ENCODE measurements at places on chromosomes 6 and 20.

- no peak for DNase-seq
Observed at GRCh38 chr20:13857304-13857703, 72.5 kb downstream of the NDUFAF5 start.

- no peak for DNase-seq
Observed at GRCh38 chr6:125791151-125791819, 525 bp downstream of the NCOA7 start.

- DNase-seq: no peak
Observed at GRCh38 chr6:32982702-32983492, 14.5 kb downstream of the BRD2 start.

- DNase-seq: no peak
Observed at GRCh38 chr20:17663040-17663399, 19.0 kb downstream of the RRBP1 start.

GRCh38 chr6:47202644-47203205 lies 107.0 kb downstream of the TNFRSF21 start:
- DNase-seq: no peak

DNA sequence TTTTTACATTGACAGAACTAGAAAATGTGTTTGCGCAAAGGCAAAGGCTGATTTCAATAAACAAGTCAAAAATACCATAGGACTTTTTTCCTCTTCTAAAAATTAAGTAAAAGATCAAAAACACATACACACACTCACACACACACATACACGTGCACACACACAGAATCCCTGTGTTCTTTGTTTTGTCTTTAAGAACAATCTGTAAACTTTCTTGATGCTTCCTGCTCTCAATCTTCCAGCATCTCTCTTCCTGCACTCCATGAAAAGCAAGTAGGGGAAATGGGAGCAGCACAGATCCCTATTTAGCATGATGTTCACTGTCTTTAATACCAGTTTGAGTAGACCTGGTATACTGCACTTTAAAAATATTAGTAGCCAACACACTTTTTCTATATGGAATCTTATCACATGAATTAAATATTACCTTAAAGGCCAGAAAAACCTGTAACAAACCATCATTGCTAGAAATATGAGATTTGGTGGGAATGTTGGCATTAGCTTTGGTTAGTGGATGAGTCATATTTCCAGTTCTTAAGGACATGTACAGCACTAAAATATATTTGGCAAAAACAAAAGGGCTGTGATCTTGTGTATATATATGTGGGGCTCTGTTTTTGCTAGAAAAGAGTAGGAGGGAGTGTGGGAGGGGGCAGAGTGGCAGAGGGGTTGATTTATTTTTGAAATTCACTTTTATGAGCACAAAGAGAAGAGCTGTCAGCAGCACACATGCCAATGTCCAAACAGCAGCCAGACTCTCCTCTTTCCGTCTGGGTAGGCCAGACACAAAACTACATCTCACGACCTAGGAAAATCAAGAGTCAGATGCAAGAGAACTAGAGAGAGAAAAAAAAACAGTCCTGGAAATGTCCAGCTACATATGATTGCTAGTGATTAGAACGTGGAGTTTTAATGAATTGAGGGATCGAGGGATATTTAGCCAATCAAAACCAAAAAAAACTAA lies 4.6 kb downstream of the PTPRK start:
- no peak for DNase-seq

DNA sequence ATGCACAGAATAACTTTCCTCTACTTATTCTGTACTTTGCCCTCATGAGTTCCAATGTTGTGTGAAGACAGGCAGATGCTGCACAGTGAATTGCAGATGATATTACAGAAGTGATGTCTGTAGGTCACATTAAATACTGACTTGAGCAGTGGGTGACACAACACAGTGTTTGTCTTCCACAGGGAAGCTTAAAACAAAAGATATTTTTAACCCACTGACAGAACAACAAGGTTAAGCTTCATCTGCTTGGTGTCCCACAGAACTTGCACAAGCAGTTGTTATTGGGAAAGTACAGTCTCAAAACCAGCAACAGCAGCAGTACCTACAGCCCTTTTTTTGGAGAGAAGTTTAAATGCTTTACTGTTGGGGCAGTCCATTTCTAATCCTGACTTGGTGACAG lies 10.5 kb downstream of the SUMO4 start:
- DNase-seq: no peak

- no peak for DNase-seq
Observed at GRCh38 chr6:27321901-27322300, 9.8 kb upstream of the POM121L2 start.

DNA sequence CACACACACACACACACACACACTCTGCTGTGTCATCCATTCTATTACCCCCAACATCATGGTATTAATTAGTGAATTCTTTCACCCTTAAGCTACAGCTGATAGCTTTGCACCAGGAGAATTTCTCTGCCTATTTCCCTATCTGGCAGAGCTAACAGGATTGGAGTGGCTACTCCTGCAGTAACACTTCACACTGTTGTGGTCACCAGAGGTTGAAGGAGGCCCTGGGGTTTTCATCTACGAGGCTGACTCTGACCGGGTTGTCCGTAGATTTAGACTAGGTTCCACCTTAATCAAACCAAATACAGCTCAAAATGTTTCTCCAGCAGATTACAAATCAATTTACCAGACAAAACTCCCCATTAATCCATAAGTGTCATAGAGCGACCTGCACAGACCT lies 69.2 kb upstream of the RIPOR2 start:
- no peak for DNase-seq

DNA sequence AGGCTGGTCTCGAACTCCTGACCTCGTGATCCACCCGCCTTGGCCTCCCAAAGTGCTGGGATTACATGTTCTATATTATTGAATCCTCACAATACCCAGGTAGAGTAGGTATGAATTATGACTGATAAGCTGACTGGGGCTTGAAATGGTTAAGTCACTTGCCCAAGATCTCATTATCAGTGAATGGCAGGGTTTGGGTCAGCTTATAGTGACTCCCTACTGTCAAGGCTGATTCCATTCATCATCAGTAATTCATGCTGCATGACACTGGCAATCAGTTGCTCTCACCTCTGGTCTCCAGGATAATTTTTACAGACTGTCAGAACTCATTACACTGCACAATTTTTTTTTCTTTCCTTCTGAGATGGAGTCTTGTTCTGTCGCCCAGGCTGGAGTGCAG lies 127.6 kb downstream of the KIF13A start:
- DNase-seq: no peak

DNA sequence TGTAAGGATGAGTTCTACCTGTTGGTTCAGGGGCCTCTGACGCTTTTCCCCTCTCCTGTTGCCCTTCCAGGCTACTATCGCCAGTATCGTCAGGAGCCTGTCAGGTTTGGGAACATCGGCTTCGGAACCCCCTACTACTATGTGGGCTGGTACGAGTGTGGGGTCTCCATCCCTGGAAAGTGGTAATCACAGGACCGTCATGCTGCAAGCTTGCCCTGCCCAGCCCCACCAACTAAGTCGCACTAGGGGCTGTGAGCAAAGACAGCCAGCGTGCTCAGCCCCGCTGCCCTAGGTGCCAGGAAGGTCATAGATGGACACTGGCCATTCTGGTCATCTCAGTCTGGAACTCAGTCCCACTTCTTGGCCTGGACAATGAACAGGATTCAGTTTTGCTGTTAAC lies 102.1 kb downstream of the FNDC1 start:
- no peak for DNase-seq

DNA sequence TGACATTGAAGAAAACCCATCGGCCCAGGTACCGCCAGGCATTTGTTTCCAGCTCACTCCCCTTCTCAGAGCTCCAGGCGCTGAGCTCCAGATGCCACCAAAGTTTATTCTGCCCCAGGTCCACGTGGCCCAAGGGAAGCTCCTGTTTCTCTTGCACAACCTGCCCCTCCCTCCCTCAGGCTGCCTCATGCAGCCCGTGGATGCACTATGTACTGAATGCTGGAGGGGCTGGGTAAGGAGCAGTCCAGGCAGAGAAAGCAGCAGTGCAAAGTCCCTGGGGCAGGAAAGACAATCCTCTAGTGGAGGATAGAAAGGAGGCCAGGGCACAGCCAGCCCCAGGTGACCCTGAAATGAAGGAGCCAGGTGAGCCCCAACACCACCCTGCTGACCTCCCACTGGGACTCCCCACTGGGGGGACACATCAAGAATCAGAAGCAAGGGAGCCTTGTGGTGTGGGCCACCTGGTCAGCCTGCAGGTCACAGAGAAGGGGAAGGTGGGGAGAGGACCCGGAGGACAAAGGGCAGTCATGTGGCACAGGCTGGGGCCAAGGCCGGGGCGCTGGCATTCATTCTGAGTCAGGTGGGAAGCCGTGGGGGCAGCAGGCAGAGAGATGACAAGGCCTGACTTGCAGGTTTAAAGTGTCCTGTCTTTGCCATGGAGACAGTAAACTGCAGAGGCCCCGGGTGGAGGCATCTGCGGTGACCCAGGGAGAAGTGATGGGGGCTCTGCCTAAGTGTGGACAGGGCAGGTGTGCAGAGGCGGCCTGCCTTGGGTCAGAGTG lies 230.1 kb downstream of the PREX1 start:
- no peak for DNase-seq

- DNase-seq: no peak
Observed at GRCh38 chr6:30200551-30201281, 12.5 kb downstream of the TRIM26 start.

- DNase-seq: no peak
Observed at GRCh38 chr6:139760128-139760527, 385.7 kb upstream of the CITED2 start.

GRCh38 chr6:101818051-101818450 lies 424.5 kb downstream of the GRIK2 start:
- no peak for DNase-seq

GRCh38 chr20:19765913-19766312 lies 7.9 kb downstream of the RIN2 start:
- no peak for DNase-seq

- no peak for DNase-seq
Observed at GRCh38 chr20:59242714-59243626, 57.4 kb upstream of the EDN3 start.

GRCh38 chr20:56171087-56172012 lies 77.2 kb upstream of the MC3R start:
- DNase-seq: no peak

DNA sequence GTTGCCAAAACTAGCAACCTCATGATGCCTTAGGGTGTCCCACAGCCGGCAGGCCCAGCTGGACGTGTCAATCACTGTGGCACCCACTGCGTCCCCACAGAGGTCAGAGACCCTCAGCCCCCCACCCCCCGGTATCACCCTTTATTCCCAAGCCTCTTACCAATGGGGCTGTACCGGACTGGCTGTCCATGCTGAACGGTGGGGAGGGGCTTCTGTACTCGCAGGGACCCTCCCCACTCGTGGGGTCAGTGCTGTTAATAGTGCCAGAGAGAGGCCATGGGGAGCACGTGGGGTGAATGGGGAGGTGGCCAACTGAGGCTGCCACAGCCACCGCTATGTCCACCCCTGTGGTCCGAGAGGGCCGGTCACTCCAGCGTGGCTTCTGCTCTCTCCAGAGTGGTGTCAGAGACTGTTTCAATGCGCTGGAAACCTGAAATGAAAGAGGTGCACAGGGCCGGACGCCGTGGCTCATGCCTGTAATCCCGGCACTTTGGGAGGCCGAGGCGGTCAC lies 68.6 kb downstream of the THBS2 start:
- no peak for DNase-seq

DNA sequence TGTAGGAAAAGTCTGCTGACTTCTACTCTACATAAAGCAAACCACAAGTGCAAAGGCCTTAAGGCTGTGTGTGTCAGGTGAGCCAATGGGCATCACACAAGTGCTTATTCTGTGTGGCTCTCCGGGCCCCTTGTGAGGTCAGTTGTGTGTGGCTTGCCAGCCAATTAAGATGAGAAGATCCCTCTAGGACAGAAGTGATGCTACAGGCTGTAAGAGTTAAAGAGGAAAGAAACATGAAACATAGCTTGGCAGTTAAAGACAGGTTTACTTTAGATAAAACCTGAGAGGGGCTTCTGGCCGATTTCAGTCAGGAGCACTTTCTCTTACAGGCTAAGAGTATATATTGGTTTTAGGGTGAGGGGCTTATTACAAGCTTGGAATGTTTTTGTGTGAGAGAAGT lies 242.4 kb downstream of the NFATC2 start:
- DNase-seq: no peak

DNA sequence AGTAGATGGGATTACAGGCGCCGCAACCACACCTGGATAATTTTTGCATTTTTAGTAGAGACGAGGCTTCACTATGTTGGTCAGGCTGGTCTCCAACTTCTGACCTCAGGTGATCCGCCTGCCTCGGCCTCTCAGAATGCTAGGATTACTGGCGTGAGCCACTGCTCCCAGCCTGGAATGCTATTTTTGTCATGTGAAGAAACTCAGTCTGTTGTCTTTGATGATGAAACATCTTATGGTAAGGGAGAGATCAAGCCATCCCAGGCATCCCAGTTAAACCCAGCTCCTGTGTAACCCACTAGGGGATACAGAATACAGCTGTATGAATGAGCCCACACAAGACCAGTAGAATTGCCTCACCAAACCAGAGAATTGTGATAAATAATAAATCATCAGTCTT lies 83.6 kb upstream of the RBM24 start:
- DNase-seq: no peak

- no peak for DNase-seq
Observed at GRCh38 chr6:125585470-125585869, 164.0 kb upstream of the HEY2 start.

GRCh38 chr20:35003211-35004031 lies 47.8 kb downstream of the MYH7B start:
- DNase-seq: no peak

DNA sequence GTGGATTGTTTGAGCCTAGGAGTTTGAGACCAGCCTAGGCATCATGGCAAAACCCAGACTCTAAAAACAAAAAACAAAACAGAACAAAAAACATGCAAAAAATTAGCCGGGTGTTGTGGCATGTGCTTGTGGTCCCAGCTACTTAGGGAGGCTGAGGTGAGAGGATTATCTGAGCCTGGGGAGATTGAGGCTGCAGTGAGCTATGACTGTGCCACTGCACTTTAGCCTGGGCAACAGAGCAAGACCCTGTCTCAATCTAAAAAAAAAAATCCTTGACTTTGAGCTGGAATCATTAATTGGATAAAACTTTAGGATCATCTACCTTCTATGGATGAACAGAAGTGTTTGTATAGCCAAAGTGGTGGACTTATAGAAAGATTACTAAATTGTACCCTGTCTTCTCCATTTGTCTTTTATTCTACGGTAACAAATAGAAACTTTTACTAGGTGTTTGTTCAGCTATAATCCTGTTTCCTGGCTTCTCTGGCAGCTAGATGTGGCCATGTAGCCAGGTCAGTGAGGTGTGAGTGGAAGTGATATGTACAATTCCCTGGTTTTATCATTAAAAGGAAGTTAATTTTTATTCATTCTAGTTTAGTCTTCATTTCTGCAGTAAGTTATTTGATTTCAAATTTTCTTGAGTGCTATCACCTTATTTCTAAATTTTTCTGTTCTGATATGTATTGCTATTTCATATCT lies 108.3 kb upstream of the RNF24 start:
- no peak for DNase-seq

Measured in stimulated activated CD8-positive, alpha-beta memory T cell treated with anti-CD3 and anti-CD28 coated beads, Interleukin-4, amount 100 ng/mL, for 1 hour (primary cell).